Stimulated activated CD8-positive, alpha-beta memory T cell treated with anti-CD3 and anti-CD28 coated beads, Interleukin-4, amount 100 ng/mL, for 4 hours (primary cell): ENCODE measurements at places on chromosomes 5 and 9.

- DNase-seq = no peak
Observed at GRCh38 chr5:139708877-139709581, 60.9 kb downstream of the CXXC5 start.

DNA sequence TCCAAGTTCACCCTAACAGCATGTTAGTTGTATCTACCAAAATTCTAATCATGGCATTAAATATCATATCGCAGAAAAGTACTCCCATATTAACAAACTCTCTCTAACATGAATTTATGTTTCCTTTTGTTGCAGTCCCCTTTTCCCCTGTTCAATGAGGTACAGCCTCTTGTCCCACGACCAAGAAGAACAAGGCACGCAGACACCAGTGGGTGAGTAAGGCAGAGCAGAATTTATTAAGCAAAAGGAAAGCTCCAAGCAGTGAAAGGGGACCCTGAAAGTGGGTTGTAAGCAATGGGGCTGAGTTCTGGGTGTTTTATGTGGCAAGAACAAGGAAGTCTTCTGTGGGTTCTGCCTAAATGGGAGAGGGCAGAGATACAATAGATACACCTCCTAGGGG, 183.5 kb downstream of the LURAP1L start:
- no peak for DNase-seq

DNA sequence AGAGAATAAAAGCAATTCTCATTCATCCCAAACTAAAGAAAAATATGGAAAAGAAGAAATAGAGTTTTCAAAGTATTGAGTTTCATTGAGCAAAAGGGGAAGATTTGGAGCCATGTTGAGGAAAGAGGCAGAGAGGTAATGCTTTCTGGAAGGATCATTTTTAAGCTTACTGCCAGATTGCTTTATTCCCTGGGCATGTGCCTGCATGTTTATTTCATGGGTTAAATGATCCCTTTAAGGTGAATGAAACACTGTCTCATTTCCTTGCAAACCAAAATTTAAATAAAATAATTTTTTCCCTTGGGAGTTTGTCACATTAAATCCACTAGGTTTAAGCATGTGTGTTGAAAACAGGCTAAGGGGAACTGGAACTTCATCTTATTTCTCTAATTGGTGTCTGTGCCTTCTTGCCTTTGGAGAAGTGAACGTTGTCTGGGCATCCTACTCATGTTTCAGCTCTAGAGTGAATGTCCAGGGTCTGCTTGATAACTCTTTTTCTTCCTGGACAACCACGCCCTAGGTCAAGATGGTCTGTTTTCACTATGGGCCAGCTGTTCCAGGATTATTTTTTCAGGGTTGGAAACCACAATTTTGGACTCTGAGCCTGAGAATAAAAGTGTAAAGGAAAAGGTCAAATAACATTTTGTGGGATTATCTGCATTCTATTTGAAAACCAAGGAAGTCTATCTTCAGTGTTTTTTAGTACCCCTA, 114.1 kb upstream of the ELL2 start:
- no peak for DNase-seq

- no peak for DNase-seq
Observed at GRCh38 chr9:18018221-18018620, 439.4 kb downstream of the SH3GL2 start.

DNA sequence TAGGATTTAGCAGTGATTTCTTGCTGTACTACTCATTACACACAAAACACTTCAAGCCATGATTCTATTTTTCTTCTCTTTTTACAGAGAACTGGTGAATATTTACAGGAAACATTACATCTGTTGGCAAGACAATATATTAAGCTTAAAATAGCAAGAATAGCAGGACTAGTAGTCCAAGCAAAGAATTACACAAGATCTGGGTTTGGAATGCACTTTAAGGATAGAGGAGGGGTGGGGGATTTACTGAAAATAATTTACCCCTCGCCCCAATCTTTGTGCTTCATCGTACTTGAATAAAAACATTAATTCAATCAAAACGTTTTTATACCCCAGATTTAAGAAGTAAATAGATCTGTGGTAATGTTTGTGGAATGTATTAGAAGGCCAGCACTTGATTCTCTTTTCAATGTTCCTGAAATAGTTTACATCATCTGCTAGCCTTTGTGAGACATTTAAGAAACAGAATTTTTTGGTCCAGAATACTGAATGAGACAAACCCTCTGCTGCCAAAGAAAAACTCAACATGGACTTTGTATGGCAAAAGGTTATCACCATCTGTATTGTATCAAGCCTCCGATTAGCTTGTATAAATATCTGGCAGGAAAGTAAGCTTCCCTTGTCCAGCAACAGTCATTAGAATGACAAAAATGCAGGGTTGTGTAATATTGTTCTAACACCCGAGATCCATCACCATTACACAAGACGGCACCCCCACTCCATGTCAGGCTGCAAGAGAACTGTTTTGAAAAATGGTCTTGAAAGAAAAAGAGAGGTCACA, 23.8 kb downstream of the SVEP1 start:
- no peak for DNase-seq

DNA sequence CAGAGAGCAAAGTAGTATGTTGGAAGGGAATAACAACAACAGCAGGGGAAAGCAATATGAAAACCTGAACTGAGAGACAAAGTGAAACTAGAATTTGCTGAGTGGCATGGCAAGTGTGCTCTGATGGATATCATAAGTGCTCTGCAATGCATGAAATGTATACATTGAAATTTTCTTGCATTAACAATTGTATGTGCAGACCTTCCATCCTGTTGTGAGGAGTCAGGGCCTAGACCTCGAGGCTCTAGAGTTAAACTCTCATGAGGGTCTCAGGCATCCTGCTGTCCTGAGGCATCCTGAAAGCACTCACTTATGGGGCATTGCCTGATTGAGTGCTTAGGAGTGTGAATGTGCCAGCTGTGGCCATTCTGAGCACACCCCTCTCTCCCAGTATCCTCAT, 1.1 kb downstream of the ECM2 start:
- DNase-seq = no peak

DNA sequence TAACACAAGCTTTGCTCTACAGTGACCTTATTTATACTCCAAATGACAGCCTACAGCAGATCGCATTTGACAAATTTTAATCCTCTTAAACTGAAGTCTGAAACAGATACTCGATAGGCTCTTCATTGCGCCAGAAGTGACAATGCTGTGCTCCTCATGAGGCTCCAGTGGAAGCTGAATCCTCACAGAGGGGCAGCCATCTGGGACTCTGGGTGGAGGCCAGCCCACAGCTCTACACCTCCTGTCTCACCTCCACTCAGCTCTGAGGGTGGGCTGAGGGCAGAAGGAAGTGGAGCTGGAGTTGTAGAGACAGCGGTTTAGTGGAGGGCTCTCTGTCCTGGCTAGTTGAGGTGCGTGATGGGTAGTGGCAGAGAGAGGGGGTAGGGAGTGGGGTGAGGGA, 283.3 kb upstream of the ANKRD55 start:
- no peak for DNase-seq

- DNase-seq = no peak
Observed at GRCh38 chr9:89766991-89767390, 162.2 kb downstream of the GADD45G start.

DNA sequence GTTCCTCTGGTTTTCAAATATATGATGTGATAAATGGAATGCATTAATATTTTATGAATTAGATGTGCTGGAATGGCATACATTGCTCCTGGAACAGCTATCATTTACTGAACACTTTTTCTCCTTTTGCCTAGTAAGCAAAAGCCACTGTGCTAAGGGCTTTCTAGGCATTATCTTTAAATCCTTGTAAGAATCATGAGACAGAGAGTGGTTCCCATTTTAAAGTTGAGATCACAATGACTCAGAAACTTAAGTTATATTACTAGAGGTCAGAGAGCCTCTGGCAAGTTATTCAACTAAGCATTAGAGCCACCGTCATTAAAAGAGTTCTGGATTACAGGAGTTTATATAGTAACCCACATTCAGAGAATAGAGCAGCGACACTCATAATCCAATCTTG, 26.7 kb upstream of the FSD1L start:
- no peak for DNase-seq

DNA sequence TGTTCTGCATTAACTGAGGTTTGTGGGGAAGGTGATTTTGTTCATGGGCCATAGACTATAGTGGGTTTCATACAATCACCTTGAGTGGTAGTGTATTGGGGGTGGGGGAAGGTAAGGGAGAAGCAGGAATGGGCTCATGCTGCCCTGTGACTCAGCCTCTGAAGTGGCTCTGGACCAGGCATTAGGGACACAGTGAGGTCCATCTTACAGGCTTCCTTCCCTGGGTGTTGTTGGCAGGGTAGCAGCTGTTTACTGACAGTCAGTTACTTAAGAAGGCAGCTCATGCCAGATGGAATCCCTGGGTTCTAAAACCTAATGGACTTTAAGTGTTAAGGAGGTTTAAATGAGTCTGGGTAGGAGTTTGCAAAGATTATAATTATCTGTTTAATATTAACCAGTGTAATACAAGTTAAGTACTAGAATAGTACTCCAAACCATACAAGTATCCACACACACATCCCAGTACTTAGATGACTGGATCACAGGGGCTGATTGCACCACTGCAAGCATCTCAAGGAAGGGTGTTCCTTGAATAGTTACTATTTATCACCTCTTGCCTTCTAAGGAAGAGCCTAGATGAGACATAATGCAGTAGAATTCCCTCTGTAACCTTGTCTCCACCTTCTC, 59.3 kb downstream of the CAST start:
- DNase-seq = no peak

DNA sequence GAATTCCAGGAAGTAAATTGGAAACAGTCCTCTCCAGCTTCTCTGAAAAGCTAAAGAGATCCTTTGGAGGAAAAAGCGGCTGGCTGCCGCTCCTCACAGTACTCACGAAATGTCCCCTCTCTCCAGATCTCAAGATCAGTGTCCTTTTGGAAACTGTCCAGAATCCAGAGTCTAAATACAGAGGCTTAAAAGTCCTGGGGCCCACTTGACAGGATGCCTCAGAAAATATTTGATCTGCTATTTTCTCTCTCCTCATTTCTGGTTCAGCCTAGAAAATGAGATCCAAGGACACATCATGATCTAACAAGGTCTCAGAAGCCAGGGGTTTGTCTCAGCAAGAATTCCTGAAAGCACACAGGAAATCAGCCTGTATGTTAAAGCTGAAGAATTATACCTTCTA, 7.2 kb downstream of the C1QTNF2 start:
- DNase-seq = no peak

GRCh38 chr9:123656565-123656964, 273.4 kb downstream of the DENND1A start:
- DNase-seq = no peak

GRCh38 chr5:9239626-9240025, 306.2 kb downstream of the SEMA5A start:
- DNase-seq = no peak

DNA sequence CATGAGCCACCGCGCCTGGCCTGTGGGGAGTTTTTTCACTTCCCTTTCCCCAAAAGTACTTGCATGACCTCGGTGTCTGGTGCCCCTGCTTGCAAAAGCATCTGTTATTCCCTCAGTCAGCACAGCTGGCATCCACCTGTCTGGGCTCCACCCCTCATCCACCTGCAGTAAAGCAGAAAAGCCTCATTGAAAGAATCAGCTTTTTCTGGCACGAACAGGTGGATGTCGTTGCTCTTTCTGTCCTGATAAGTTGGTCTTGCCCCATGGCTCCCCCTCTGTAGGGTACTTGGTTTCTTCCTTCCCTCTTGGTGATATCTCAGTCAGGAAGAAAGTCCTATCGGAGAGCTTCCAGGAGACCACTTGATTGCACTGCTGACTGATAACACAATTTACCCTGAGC, 37.4 kb downstream of the WWC1 start:
- DNase-seq = no peak

DNA sequence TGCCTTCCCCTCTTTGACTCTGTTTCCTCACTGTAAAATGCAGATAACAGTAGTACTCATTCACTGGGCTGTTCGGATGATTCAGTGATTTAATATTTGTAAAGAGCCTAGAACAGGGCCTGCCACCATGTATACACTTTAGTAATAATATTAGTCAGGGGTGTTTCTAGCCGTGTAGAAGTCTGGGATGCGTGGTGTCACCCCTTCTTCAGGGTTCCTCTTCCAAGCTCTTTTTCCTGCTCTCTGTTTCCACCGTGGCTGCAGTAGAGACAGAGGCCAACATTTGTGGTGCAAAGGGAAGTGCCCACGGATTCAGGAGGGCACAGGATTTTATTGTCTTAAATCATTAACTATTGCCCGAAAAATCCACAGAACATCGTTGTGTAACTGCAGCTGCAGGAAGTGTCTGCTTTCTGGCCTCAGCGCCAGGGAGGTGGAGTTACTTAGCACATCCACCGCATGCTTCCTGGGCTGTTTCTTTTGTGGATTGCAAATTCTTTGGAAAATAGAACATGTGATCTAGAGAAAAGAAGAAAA, 61.7 kb downstream of the TRIO start:
- no peak for DNase-seq

DNA sequence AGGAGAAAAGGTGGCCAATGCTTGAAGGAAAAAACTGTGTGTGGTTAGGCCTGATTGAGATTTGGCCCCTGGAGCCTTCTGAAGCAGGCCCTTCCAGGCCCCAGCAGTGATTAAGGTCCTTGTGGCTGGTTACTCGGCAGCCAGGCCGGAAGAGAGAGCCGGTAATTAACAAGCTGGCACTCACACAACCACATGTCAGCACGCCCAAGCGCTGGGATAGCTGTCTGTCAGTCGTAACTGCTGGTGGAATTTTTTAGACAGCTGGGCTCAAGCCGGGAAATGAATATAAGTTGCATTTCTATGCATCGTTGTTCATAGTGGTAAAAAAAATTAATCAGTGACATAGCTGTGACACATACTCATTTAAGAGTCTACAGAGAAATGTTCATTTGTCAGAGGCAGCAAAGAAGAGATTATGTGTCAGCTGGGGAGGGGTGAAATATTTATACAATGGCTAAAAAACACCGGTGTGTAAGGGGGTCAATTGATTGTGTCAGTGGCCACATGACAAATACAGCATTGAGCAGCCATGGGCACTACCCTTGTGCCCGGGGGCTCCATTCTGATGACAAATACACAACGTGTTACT, 13.7 kb upstream of the ARAP3 start:
- no peak for DNase-seq
